Muscle of arm (tissue), 14 donors: ENCODE measurements at places on chromosomes 4 and X.

DNA sequence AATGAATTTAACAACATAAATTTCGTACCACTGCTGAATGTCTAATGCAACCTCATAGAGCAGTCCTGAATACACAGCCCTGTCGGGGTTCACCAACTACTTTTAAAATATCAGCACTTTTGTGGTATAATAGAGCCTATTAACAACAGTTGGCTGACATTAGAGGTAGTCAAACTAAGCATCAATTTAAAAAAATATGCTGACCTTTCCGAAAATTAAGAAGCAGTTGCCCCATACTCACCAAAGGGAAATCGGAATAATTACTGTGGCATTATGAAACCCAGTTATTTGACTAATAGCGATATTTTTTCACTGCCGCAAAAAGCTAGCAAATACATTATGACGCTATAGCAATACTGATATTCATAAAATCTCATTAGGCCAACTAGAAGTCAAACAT lies 273.5 kb upstream of the PPARGC1A start:
- DNase-seq, result no peak

DNA sequence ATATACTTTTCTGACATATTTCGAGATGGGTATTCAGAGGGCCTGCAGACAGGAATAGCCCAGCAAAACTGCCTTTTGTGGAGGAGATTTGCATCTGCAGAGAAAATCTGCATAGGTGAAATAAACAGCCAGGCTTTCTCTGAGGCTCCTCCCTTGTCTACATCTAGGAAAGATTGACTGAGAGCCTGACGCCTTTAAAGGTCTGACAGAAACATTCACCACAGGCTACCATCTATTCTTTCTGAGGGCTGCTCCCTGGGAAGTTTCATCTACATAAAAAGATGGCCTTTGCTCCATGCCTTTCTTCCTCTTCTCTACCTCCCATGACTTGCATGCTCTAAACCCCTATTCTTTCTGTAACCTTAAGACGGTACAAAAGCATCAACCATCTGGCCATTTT lies 55.0 kb upstream of the AP1S2 start:
- DNase-seq, result no peak

DNA sequence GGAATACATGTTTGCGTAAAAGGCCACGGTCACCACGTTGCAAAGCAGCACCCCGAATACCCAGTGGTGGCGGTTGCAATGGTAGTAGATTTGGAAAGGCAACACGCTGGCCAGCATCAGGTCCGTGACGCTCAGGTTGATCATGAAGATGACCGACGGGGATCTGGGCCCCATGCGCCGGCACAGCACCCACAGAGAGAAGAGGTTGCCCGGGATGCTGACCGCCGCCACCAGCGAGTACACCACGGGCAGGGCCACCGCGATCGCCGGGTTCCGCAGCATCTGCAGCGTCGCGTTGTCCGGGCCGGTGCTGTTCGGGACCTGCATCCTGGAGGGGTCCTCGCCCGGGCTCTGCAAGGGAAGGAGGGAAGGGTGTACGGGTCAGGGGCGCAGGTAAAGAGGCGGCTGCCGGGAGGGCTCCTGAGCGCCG lies 13.5 kb upstream of the ASMTL start:
- no peak for DNase-seq

- DNase-seq, result no peak
Measured at GRCh38 chr4:158949099-158949498, 153.8 kb upstream of the RAPGEF2 start.

DNA sequence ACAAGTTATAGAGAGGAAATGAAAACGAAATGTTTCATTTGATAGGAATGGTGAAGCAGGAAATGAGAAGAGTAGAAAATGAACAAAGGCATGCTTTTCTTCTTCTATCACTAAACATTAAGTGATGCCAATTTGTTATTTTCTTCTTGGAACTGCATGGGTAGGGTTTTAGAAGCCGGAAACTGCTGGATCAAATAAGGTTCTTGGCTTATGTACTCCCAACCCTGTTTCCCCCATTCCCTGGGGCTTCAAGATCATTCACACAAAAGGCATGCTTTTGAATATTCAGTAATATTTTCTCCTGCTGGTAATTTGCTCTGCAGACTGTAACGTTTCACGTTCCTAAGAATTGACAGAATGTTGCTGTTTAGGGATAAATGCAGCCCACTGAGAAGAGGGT lies 224.1 kb downstream of the NLGN4X start:
- no peak for DNase-seq

- DNase-seq, result no peak
Measured at GRCh38 chr4:124941267-124941666, 228.7 kb upstream of the ANKRD50 start.

GRCh38 chr4:168853770-168854169 lies 156.3 kb downstream of the CBR4 start:
- DNase-seq, result no peak

DNA sequence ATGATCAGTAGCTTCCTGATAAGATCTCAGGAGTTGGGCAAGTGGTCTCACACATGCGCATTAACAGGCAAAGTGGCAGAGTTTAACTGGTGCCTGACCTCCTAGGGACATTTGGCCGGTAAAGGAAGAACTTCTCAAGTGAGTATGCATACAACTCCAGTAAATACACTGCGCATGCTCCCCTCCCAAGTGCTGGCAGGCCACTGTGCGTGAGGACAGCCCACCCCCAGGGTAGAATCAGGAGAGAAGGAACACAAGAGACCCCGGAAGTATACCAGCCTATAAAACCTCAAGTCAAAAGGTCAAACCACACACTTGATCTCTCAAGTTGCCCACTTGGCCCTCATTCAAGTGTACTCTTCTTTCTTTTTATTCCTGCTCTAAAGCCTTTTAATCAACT lies 225.5 kb upstream of the ANKRD50 start:
- DNase-seq, result no peak

GRCh38 chr4:24932515-24933225 lies 19.8 kb upstream of the CCDC149 start:
- no peak for DNase-seq
